ENCODE measurements at places on chromosomes 3 and 15.

DNA sequence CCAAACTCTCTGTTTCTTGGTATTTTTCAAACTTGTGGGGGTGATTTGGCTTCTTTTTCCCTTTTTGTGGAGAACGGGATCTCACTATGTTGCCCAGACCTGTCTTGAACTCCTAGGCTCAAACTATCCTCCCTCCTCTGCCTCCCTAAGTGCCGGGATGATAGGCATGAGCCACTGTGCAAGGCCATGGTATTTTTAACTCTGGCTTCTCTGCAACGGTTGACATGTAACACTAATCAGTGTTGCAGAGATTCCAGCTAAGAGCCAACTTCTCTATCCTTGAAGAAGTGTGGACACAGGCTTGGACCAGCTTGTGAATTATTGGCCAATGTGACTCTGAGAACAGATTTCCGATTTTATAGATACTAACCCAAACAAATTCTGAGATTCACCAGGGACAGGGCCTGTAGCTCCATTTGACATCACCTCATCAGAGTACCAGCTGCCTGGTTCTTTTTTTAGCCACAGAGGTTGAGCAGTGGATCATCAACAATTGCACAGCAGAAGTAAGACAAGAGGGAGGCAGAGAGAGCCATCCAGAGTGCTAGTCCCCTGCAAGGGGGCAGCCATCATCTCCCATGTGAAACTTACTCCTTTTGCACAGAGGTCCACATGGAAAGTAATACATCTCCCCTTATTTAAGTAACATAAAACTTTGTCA lies 98.1 kb upstream of the SYNPR start:
- no peak for DNase-seq

DNA sequence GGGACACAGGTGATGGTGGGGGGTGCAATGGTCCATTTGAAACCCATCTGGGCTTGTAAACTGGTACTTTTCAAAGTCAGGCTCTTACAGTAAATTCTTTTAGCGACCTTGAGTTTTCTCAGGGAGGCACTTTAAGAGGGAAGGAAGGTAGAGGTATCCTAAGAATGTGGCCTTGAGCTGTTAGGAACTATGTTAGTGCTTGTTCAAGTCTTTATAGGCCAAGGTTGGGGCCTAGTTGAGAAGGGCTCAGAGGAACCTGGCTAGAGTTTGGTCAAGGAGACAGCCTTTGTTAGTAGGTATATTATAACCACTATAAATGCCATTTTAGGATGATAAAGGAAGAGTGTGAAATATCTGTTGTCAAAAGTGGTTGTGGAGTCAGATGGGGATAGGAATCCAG lies 9.2 kb upstream of the CCK start:
- DNase-seq: no peak

GRCh38 chr3:50495609-50496423 lies 7.6 kb downstream of the CACNA2D2 start:
- DNase-seq: no peak

DNA sequence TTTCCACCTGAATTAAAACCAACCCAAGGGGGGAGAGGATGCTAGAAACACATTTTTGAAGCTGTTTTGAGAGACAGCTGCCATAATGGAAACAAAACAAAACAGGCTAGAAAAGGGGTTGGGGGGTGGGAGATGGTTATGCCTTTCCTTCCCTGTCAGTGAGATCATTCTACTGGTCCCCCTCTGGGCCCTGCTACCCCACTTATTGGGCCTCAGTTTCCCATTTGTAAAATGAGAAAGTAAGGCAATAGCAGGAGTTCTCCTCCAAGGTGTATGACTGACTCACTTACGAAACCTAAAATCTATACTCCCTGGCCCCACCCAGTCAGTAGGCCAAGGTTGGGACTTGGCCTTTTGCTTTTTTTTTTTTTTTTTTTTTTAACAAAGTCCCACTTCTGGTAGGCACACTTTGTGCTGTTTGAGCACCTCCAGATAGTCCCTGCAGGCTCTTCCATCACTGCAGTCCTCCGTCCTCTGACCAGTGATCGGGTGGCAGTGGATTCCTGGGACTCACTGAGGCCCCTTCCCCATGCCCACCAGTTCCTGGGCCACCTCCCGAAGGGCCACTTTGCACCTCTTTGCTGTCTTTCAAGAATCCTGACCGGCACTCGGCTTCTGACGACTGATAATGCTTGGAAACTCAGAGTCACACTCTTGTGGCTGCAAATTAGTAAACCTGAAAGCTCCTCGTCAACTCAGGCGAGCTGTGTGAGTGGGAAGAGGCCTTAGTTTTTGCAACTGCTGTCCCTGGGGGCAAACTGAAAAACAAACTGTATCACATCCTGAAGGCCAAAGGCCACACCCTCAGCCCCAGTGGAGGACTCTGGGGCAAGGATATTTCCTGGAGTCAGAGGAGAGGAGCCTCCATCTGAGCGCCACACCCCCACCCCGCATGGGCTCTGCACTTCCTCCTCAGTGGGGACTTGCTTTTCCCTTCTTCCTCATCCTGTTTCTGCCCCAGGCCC lies 6.7 kb upstream of the PSTPIP1 start:
- no peak for DNase-seq

- DNase-seq: no peak
Observed at GRCh38 chr3:87410110-87410509, 133.7 kb upstream of the POU1F1 start.

GRCh38 chr3:150222691-150223489 lies 185.2 kb upstream of the TSC22D2 start:
- DNase-seq: peak; percentile 27

DNA sequence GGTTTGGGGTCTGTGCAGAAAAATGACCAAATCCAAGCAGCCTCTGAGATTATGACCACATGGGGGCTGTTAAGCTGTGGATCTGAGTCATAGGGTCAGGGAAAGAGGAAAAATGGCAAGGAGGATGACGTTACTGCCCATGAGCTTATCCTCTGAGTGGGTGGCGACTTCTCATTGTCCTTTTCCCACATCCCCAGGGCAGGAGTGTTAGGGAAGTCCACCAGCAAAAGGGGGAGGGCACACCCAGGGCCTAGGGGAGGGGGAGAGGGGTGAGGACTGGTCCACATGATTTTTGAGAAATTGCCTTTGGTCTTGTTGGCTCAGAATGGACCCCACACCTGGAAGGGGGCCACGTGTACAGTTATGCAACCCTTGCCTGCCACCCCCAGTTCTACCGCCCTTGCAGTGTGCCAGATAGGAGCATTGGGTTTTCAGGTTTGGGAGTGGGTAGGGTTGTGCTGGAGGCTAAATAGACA lies 2.6 kb downstream of the CD276 start:
- no peak for DNase-seq

DNA sequence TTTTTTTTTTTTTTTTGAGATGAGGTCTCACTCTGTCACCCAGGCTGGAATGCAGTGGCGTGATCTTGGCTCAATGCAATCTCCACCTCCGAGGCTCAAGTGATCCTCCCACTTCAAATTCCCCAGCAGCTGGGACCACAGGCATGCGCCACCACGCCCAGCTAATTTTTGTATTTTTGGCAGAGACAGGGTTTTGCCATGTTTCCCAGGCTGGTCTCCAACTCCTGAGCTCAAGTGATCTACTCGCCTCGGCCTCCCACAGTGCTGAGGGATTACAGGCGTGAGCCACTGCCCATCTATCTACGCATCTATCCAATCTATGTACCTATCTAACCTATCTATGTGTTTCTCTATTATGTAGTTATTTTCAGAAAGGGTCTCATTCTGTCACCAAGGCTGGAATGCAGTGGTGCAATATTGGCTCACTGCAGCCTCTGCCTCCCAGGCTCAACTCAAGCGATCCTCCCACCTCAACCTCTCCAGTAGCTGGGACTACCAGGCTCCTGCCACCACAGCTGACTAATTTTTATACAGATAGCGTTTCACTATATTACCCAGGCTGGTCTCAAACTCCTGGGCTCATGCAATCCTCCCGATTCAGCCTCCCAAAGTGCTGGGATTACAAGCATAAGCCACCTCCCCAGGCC lies 20.2 kb upstream of the GPX1 start:
- DNase-seq: no peak

DNA sequence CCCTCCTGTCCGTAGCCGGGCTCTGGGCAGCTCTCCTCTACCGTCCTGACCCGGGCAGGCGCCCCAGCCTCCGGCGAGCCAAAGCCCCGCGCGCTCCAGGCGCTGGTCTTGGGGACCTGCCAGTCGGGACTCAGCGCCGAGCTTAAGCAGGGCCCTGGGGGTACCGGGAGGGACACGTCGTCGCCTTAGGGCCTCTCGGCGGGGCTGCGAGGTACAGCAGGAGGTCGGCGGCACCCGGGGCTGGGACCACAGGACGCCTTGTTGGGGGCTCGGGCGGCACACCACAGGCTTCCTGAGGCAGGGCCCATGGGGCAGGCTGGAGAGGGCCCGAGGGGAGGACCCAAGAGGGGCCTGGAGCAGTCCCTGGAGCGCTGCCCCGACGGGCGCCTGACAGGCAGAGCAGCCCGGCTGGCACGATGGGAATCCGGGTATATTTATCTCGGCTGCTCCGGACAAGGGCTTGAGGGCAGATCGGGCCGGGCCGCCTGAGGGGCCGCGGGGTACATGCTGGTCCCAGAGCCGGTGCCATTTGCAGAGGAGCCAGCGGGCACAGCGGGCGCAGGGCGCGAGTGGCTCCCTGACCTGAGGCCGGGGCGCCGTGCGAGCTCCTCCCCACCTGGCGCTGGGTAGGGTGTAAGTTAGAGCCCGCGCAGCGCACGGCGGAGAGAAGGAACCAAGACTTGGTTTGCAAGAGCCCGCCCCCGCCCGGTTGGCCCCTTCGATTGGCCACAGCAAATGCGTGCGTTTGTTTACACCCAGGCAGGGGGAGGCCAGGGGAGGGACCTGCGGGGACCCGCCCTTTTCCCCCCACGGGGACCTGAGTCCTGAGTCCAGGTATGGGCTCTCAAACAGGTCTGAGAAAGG lies 574 bp downstream of the SLC38A3 start:
- peak; percentile 84 for DNase-seq

DNA sequence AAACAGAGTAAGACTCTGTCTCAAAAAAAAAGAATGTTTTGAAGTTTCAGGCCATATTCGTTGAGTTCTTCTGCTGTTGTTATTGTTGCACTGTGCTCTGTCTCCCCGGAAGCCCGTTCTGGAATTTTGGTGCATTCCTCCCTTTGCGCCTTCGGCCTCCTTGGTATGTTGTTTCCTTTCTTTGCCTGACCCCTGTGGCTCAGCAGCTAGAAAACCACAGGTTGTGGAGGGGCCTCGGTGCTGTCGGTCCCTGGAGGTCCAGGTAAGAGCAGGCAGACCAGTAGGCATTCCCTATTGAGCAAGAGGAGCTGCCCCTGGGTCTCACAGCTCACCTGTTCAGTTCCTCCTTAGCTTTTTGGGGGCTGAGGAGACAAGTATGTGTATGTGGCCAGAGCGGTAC lies 51.0 kb upstream of the DLG1 start:
- no peak for DNase-seq

GRCh38 chr3:61134532-61134931 lies 116.7 kb downstream of the FHIT start:
- no peak for DNase-seq

Data from retina (tissue), 1 donor.